ENCODE measurements at places on chromosomes 12 and 14. TPM values are rescaled to one million over a fixed set of nuclear protein-coding genes. Genes with fewer than 3 reads are reported as not detected.

DNA sequence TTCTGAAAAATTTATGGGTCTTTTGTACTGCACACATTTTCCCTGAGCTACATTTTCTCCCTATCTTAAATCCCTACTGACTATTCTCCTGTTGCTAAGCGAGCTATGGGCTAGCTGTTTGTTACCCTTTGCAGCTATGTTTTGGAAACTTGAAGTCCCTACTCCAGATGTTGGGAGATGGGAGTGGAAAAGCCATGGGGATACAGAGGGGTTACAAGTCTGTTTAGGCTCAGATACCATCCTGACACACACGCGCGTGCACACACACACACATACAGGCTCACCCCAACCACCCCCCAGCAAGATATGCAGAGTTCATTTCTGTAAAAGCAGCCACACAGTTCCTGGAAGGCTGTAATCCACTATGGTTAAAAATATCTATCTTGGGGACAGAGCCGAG, 15.8 kb downstream of the ATP5MC2 start:
- DNase-seq = no peak

- no peak for DNase-seq
Observed at GRCh38 chr12:130498589-130499385, 161.1 kb downstream of the PIWIL1 start.

DNA sequence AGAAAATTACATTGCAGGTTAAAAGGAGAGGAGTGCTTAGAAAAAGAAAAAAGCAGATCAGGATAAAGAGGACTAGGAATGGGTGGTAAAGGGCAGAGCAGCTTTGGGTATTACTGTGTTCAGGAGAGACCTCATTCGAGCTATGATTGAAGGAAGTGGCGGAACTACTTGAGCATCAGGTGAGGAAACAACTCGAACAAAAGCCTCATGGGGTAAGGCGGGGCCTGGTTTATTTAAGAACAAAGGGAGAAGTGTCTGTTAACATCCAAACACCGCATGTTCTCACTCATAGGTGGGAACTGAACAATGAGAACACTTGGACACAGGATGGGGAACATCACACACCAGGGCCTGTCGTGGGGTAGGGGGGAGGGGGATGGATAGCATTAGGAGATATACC, 444.6 kb upstream of the CCDC196 start:
- no peak for DNase-seq

KRT75 gene
- 0.12 TPM for total RNA-seq

DNA sequence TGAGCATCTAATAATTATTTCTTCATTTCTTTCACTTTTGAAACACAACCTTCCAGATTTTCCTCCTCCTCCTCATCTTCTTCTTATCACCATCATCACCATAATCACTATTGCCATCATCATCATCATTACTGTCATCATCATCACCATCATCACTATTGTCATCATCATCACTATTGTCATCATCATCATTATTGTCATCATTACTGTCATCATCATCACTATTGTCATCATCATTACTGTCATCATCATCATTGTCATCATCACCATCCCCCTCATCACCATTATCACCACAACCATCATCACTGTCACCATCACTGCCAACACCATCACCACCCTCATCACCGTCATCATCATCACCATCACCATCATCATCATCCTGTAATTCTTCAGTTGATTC, 400.0 kb downstream of the TMEM132D start:
- no peak for DNase-seq
